ENCODE measurements at places on chromosomes 7 and 10.

DNA sequence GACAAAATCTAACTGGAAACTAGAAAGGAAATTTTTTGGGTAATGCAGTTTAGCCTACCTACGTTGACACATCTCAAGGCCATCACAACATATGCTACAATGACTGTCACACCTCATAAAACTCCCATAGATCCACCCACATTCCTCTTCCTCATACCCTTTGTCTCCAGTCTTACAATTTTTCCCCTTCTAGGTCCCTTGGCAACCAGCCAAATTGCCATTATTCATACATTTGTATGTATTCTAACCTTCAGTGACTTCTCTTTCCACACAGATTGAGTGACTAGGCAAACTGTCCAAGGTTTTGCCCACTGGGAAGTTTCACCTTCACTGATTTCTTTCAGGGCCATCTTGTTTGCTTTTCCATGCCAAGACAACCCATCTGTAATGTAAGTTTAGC lies 100.5 kb upstream of the TPK1 start:
- no peak for DNase-seq

GRCh38 chr7:105790996-105791395 lies 85.4 kb downstream of the ATXN7L1 start:
- no peak for DNase-seq

DNA sequence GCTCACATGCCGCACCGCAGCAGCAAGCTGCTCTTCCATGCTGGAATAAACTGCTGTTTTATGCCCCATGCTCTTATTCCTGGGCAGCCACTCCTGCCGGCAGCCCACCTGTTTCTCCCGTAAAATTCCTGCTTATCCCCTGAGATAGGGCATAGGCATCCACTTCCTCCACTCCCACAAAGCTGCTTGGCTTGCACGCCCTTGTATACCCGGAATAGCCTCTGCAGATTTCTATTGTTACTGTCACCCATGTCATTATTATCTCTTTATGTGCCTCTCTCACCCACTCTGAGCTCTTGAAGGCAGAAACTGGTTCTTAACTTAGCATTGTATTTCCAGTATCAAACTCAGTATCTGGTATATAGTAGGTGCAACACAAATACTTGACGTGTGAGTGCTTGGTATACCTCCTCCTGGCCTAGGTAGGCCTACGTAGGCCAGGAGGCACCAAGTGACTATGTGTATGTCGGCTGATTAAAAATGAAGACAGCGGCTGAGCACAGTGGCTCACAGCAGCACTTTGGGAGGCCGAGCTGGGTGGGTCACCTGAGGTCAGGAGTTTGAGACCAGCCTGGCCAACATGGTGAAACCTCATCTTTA lies 193.4 kb downstream of the CCDC3 start:
- no peak for DNase-seq

DNA sequence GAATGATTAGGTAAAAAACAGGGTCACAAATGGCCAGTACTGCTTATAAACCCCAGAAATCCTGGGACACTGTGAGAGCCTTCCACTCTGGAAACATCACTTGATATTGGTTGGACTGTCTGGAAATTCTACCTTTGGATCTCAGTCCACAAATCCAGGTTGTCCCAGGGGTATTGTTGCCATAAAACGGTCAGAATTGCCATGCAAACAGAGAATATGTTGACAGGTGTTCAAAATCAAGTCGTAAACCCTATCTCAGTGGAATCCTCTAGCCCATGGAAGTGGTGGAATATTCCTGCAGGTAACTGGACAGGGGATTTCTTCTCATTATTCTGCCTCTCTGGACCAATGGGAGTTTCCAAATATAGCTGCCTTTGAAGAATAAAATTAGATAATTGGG lies 31.2 kb upstream of the KCTD7 start:
- DNase-seq, result no peak

DNA sequence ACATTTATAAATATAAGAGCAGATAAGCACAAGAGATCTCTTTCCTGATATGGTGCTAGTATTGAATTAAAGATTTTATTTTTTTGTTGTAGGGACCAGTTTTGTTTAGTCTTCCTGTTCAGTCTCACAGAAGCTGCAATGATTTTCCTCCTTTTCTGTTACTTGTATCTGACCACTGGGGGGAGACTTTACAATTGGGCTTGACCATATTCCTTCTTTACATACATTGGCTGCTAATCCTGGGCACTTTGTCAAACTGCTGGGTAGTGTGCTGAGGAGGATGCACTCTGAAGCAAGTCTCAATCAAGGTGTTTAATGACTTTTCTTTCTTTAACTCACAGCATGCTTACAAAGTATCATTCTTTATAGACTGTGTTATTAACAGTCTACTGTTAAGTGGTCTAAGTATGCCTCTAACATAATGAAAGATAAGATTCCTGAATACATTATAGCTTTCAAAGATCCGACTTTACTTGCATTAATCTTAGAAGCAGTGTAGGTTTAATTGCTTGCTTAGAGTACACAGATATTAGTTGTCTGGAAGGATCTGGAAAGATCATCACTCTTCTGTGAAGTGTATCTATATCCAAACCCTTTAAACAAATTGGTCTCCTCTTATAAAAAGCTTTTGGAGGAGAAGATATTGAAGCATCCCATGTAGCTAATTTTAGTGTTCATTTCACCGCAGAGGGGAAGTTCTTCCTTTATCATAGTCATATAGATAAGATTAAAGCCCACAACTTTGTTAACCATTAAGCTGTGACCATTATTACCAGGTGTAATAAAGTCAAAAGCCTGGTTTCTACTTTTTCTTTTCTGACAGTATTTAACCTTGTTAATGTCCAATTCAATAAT lies 3.1 kb downstream of the PALS2 start:
- no peak for DNase-seq

- no peak for DNase-seq
Measured at GRCh38 chr10:129322933-129323820, 143.9 kb upstream of the MGMT start.

GRCh38 chr7:102288285-102288930 lies 1.7 kb downstream of the SH2B2 start:
- DNase-seq, result no peak

- DNase-seq, result no peak
Measured at GRCh38 chr7:1236831-1237701, 4.4 kb downstream of the UNCX start.

DNA sequence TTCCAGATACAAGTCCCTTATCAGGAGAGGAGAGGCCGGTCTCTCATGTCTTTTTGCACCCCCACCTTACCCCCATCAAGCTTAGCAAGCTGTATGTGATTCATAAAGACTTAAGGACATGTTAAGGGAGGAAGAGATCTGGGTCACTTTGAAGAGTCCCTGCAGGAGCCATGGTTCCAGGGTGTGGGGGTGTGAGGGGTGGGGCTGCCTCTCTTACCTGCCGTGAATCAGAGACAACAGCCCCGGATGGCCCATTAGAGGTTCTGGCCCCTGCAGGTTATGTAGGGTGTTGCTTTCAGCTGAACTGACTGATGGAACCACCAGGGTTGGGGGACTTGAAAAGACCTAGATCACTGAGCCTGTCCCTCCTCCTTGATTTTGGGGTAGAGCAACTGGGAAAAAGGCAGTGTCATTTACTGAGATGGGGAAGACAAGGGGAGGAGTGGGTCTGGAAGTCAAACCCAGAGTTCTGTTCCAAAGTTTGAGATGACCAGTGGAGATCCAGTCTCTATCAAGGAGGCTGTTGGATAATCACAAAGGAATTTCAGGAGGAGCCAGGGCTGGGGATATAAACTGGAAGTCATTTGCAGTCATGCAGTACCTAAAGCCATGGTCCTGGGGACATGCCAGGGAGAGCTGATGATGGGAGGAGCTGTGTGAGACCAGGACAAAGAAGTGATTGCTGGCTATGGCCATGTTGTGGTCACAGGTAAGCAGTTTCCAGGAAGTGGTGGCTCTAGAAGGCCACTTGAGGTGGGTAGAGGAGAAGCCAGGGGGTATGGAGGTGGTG lies 23.1 kb downstream of the ADAMTS14 start:
- DNase-seq, result no peak

DNA sequence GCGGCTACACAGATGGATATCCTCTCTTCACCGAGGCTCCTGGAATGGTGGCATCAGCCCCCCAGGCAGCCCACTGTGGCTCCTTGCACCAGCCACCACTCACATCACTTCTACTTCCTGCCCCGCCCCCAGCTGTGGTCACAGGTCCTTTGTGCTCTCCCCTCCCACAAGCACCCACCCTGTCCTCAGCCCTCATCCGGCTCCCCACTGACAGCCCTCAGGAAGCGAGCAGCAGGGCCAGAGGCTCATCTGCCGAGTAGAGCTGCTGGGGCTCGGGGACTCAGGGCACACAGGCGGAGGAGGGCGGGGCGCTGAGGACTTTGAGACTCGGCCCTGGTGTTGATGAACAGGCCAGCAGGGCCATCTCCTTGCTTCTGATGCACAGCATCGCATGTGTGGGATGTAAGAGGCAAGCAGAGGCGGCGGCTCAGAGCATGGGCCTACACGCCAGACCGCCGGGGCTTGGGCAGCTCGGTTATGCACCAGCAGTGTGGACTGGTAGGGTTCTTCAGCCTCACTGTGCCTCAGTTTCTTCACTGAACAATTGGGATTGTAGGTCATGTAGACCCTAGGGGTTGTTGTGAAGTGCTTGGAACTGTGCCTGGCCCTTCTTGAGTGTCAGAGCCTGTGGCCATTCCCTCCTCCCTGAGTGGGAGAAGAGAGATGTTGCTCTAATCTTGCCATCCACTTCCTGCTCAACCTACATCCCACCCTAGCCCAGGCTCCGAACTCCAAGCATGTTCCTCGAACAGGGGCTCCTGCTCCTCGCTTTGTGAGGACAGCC lies at the start of gene PRF1:
PRF1 (minus strand) TSS at position 77 of the 784 bp plus-strand sequence. CDS start 1,839 bp downstream, outside the sequence.
- DNase-seq, result peak; percentile 37

- no peak for DNase-seq
Measured at GRCh38 chr7:136039577-136040345, 62.6 kb upstream of the MTPN start.

DNA sequence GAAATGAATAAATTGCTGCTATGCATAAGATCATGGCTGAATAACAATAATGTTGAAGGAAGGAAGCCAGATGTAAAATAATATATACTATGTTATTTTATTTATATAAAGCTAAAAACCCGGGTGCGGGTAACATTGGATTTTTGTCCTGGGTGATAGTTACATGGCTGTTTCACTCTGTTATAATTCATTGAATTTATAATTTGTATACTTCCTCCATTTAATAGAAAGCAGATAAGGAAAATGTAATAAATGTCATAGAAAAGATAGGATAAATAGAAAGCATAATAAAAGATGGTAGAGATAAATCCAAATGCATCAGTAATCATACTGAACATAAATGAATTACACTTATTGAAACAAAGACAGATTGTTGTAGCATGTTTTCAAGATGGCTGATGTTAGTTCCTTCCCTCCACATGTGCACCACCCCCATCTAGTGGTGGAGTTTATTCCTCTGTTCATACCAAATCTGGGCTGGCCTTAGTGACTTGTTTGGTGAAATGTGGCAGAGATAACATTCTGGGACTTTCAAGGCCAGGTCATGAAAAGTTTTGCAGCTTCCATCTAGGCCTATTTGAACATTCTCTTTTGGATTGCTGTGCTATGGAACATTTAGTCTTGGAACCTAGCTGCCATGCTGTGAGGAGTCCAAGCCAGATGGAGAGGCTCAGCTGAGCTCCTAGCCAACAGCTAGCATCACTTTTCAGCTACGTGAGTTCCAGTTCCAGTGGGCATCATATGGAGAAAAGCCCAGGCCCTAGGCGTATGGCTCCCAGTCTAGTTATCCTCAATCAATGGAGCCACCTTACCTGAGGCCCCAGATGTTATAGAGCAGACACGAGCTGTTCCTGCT lies 46.9 kb downstream of the AHCYL2 start:
- peak; percentile 38 for DNase-seq

- DNase-seq, result no peak
Measured at GRCh38 chr10:130230036-130230435, 93.8 kb downstream of the GLRX3 start.

- DNase-seq, result no peak
Measured at GRCh38 chr10:92323079-92323478, 32.1 kb downstream of the MARCHF5 start.

DNA sequence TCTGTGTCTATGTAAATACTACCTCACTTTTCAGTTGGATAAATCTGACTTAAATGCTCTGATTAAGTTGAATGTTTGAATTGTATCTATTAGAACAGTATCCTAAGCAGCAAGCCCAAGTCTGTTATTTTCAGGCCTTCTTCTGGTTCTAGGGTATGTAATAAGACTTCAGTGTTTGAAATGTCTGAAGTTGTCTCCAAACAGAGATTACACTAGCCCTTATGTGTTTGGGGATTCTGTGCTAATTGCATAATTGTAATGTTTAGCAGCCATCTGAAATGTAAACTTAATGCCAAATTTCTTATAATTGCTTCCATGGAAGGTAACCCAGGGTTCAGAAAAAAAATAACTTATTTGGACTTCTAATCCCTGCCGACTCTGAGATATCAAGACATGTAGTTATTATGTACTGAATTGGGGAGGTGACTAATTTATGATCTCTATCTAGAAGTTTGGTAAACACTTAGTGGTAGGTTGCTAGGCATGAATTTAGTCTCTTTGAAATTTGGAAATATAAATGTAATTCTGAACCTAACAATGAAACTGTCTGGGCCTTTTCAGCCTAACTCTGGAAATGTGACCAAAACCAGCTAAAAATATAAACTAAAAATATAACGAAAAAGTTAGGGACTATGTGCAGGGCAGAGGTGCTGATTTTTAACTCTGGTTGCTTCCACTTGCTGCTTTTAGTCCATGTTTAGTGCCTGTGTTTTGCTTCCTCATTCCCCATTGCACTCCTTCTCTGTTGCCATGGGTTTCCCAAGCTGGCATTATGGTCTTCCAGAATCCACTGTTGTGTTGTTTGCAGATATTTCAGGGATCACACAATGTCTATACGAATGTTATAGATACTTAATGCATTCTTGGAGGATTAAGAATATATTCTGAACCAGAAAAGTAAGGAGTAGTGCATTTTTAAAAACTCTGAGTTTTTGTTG lies 54.8 kb downstream of the MCU start:
- no peak for DNase-seq

- DNase-seq, result no peak
Measured at GRCh38 chr10:126398924-126399323, 10.6 kb upstream of the ADAM12 start.

DNA sequence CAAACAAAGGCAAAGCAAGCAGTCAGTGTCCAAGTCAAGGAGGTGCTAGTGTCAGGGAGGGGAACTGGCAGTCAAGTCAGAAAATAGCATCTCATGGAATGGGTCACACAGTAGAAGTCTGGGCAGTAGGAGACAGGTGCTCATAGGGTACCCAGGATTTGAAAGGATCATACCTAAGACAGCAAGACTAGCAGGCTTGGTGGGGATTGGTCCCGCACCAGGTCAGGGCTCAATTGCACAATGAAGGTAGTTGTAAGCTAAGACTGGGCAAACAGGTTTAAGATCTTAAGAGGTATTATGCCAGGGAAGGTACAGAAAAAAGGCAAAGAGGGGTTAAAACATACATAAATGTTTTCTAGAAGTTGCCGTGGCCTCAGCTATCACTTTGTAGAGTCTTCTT lies 181.4 kb upstream of the ETV1 start:
- DNase-seq, result no peak

DNA sequence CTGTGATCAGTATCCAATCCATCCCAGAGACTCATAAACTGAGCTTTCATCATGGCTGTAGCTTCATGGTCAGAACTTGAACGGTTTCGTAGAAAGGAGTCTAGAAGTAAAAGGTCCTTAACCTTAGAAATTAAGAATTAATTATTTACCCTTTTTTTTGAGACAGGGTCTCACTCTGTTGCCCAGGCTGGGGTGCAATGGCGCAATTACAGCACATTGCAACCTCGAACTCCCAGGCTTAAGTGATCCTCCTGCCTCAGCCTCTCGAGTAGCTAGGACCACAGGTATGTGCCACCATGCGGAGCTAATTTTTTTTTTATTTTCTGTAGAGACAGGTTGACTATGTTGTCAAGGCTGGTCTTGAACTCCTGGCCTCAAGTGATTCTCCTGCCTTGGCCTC lies 41.7 kb downstream of the ATAD1 start:
- DNase-seq, result no peak

- no peak for DNase-seq
Measured at GRCh38 chr10:131706952-131707351, 193.9 kb upstream of the PPP2R2D start.

Data from stimulated activated CD4-positive, alpha-beta T cell treated with anti-CD3 and anti-CD28 coated beads, TNF-alpha, amount 100 ng/mL, for 24 hours (primary cell).